Activated CD4-positive, alpha-beta T cell treated with anti-CD3 and anti-CD28 coated beads, Interleukin-2, Interleukin-4, amounts not matched to agents 100 ng/mL and 50 ng/mL, durations not matched to agents 16 hours and 8 hours (primary cell): ENCODE measurements at places on chromosomes 1 and 21.

DNA sequence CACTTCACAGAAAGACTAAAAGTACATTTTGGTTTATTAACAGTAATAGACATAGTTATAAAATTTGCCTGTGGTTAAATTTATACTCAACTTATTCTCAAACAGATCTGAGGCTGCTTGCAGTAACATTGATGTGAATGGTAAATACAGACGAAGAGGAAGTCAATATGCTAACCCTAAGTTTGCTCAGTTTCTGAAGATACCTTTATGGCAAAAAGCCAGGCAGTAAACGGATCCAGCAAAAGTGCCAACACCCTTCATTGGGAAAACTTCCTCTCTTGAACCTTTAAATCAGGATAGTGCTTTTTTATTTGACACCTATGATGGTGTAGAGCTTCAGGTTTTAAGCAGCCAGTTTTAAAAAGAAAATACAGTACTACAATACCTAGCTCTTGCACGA lies 16.6 kb upstream of the CCDC181 start:
- no peak for DNase-seq

- DNase-seq = peak; percentile 18
These were observed 33.7 kb downstream of the PTGFRN start for GRCh38 chr1:116943438-116943837.

- DNase-seq = no peak
These were observed 103.0 kb downstream of the SMYD3 start for GRCh38 chr1:246404078-246404477.

GRCh38 chr1:206633708-206634121 lies 1.6 kb upstream of the DYRK3 start:
- no peak for DNase-seq

- DNase-seq = no peak
These were observed 19.2 kb downstream of the ST6GALNAC3 start for GRCh38 chr1:76093522-76094312.
